ENCODE measurements at places on chromosomes 12 and 14. TPM values are rescaled to one million over a fixed set of nuclear protein-coding genes. Genes with fewer than 3 reads are reported as not detected.

Gene PPM1H
- not detected for total RNA-seq

Gene GDF3
- not detected for total RNA-seq

Gene HOXC5
- not detected for total RNA-seq

Gene LRIG3
- not detected for total RNA-seq

Gene EPYC
- not detected for total RNA-seq

Gene RAD9B
- 3.8 TPM for total RNA-seq

Gene FAR2
- total RNA-seq = 0.70 TPM

Gene SIX6
- not detected for total RNA-seq

Gene BICD1
- 17.6 TPM for total RNA-seq

Gene TRPV4
- total RNA-seq = not detected

Gene SLC5A8
- not detected for total RNA-seq

GRCh38 chr12:70028918-70029317 lies 203.9 kb downstream of the MYRFL start:
- no peaks in the 10 kb centered on the region for H3K36me3 ChIP-seq
- no peaks in the 10 kb centered on the region for H3K4me1 ChIP-seq
- H3K4me3 ChIP-seq = no peak overlapping the region
- H3K27me3 ChIP-seq = peaks cover 10% of the 10 kb centered on the region
- DNase-seq = no peak
- no peak overlapping the region for H3K27ac ChIP-seq

DNA sequence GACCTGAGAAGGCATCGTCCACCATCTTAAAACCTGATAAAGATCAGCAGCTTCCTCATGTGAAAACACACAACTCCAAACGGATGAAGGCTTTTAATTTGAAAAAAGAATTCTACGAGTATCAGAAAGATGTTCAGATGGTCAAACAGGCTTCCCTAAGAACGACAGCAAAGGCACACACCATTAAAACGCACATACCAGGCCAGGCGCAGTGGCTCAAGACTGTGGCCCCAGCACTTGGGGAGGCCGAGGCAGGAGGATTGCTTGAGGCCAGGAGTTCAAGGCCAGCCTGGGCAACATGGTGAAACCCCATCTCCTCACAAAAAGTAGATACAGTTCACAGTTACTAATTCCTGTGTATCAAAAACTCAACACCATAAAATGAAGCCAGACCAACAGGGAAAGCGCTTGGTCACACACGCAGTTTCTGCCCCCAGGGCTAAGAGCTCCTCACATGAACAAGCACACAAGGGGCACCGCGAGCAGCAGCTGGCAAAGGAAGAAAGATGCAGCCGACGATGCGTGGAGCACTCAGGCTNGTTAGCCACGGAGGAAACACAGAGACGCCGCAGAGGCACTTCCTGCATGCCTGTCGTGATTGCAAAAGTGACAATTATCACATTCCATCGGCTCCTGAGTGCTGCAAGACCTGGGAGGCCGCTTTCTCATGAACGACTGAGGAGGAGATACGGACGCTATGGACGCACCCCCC lies 78.0 kb downstream of the NOC4L start:
- peaks cover 13% of the 10 kb centered on the region for H3K27me3 ChIP-seq
- H3K36me3 ChIP-seq = no peaks in the 10 kb centered on the region
- peak; percentile 53 for DNase-seq
- peak overlapping the region; percentile 28 for H3K4me3 ChIP-seq
- peaks cover 17% of the 10 kb centered on the region for H3K4me1 ChIP-seq

- no peak overlapping the region for H3K4me3 ChIP-seq
- no peaks in the 10 kb centered on the region for H3K27me3 ChIP-seq
- no peak overlapping the region for H3K27ac ChIP-seq
- no peak for DNase-seq
These were observed 65.0 kb downstream of the RFLNA start for GRCh38 chr12:124359671-124360581.

DNA sequence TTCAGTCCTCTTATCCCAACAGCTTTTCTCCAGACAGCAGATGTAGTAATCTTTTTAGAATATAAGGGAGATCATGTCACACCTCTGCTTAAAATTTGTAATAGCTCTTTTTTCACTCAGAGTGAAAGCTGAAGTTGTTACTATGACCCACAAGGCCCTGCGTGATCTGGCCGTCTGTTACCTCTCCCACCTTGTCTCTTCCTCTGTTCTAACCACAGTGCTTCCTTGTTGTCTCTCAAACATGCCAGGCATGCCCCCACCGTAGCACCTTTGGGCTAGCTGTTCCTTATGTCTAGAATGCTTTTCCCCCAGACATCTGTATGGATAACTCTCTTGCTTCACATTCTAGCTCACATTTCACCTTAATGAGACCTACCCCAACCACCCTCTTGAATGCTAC lies 6.5 kb downstream of the NECAP1 start:
- peak overlapping the region; percentile 94 for H3K27ac ChIP-seq
- H3K4me1 ChIP-seq = peaks cover 38% of the 10 kb centered on the region
- H3K36me3 ChIP-seq = peaks cover 5% of the 10 kb centered on the region
- H3K27me3 ChIP-seq = no peaks in the 10 kb centered on the region
- H3K4me3 ChIP-seq = peak overlapping the region; percentile 64

GRCh38 chr12:90037740-90038139 lies 329.1 kb upstream of the ATP2B1 start:
- no peak overlapping the region for H3K27ac ChIP-seq
- DNase-seq = no peak
- H3K36me3 ChIP-seq = no peaks in the 10 kb centered on the region
- H3K27me3 ChIP-seq = no peaks in the 10 kb centered on the region

GRCh38 chr14:95156161-95157047 lies 925 bp downstream of the DICER1 start:
- H3K4me3 ChIP-seq = peak overlapping the region; percentile 89
- DNase-seq = no peak
- H3K27ac ChIP-seq = peak overlapping the region; percentile 91
- H3K4me1 ChIP-seq = peaks cover 30% of the 10 kb centered on the region
- H3K36me3 ChIP-seq = no peaks in the 10 kb centered on the region

GRCh38 chr12:110658878-110659277 lies 30.0 kb downstream of the HVCN1 start:
- peaks cover 25% of the 10 kb centered on the region for H3K4me1 ChIP-seq
- no peaks in the 10 kb centered on the region for H3K27me3 ChIP-seq
- peaks cover 2% of the 10 kb centered on the region for H3K36me3 ChIP-seq
- H3K4me3 ChIP-seq = no peak overlapping the region
- no peak for DNase-seq

DNA sequence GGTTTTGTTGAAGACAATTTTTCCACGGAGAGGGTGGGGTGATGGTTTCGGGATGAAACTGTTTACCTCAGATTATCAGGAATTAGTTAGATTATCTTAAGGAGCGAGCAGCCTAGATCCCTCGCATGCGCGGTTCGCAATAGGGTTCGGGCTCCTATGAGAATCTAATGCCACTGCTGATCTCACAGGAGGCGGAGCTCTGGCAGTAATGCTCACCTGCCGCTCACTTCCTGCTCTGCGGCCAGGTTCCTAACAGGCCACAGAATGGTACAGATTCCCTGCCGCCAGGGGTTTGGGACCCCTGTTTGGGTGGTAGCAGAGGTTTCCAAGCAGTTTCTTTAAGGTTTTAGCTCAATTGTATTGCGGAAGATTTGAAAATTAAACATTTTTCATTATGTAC lies 439.8 kb upstream of the OR4E1 start:
- no peaks in the 10 kb centered on the region for H3K27me3 ChIP-seq
- H3K36me3 ChIP-seq = no peaks in the 10 kb centered on the region
- no peak for DNase-seq
- H3K4me1 ChIP-seq = peaks cover 14% of the 10 kb centered on the region
- peak overlapping the region; percentile 88 for H3K27ac ChIP-seq
- peak overlapping the region; percentile 57 for H3K4me3 ChIP-seq

- no peak for DNase-seq
- H3K36me3 ChIP-seq = peaks cover 89% of the 10 kb centered on the region
- no peaks in the 10 kb centered on the region for H3K4me1 ChIP-seq
- no peak overlapping the region for H3K27ac ChIP-seq
These were observed 34.5 kb upstream of the RAB35 start for GRCh38 chr12:120150919-120151525.

DNA sequence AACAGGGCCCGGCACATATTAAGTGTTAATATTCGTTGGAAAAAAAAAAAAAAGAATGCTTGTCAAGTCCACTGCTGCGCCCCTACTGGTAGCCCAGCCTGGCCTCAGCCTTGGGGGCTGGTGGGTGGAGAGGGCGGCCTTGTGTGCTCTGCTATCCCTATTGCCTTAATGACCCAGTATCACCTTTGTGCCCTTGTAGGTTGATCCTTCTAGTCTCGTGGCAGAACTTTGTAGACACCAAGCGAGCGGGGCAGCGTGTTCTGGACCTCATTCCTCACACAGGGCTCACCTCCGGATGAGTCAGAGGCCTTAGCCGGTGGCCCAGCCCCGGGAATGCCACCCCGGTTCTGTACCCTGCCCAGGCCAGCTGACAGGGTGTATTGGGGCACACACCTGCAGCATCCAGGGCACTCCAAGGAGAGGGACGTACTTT lies 1.8 kb upstream of the RCOR1 start:
- H3K4me3 ChIP-seq = peak overlapping the region; percentile 83
- peaks cover 27% of the 10 kb centered on the region for H3K4me1 ChIP-seq
- no peaks in the 10 kb centered on the region for H3K27me3 ChIP-seq
- H3K27ac ChIP-seq = peak overlapping the region; percentile 95
- no peak for DNase-seq

- no peak for DNase-seq
- H3K27ac ChIP-seq = no peak overlapping the region
These were observed 151.6 kb downstream of the HELB start for GRCh38 chr12:66453844-66454243.

DNA sequence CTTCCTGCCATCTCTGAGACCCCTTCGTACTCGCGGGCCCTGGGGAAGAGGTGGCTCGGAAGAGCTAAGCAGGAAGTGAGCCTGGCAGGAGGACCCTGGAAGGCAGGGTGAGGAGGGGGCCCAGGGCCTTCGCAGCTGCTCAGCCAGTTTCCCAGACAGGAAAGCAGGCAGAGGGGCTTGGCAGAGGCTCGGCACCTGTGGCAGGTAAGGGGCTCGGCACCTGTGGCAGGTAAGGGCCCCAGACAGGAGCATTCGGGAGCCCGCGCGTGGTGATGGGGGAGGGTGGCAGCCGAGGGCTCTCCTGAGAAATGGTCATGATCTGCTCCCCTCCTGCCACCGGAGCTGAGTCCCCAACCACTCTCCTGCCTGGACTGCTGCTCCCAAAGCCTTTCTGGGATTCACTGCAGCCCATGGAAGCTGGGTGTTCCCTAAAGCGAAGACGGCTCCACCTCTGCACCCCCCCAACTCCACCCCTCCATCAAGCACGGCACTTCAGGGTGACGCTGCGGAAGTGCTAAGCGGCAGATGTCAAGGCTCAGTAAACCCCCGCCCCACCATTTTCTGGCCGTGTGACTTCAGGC lies 63.2 kb downstream of the PRIMA1 start:
- no peak for DNase-seq
- H3K27ac ChIP-seq = no peak overlapping the region
- H3K36me3 ChIP-seq = no peaks in the 10 kb centered on the region

DNA sequence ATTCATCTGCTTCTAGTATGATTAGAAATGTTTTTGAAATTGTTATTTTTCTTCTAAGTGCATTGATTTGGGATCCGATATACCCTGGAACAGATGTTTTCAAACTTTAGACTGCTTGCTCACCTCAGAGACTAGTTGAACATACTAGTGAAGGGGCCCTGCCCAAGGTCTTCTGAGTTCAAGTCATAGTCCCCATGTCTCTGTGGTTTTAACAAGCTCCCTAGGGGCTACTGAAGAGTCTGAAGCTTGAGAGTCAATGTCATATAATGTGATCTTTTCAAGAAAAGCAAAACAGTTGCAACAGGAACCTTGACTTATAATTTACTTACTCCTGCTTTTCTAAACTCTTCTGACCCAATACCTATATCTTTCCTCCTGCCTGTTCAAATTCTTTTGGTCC lies 7.5 kb upstream of the UBE2N start:
- peak overlapping the region; percentile 80 for H3K27ac ChIP-seq
- H3K4me1 ChIP-seq = peaks cover 23% of the 10 kb centered on the region
- H3K27me3 ChIP-seq = no peaks in the 10 kb centered on the region
- DNase-seq = no peak
- peak overlapping the region; percentile 47 for H3K4me3 ChIP-seq

DNA sequence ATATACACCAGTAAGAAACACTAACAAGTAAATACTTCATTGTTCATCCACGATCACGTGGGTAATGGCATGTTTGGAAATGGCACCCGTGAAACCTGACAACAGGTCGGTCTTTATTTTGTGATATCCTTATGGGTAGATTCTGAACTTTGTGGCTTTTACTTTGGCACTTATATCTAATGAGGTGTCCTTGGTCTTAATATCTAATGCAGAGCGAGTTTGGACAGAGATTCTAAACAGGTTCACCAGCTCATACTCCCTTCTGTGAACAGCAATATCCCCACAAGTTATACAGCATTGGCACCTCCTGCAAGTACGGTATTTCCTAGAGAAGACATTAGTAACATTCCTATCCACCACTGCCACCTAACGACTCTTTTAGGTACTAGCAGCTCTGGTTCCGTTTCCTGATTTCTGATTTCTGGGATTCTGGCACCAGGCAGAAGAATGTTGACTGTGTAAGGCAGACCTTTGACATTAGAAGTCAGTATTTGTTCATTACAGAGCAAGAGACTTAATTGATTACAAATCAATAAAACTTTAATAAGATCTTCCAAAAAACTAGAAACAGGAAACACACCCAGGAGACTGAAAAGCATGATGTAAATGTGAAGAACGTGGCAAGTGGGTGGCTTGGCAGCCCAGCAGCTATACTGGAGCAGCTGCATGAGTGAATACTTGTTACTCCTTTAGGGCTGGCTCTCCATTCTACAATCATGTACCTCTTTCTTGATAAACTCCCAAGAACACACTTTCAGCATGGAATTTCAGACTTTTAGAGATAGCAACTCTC lies 2.5 kb downstream of the ANG start:
- no peaks in the 10 kb centered on the region for H3K36me3 ChIP-seq
- H3K4me1 ChIP-seq = peaks cover 5% of the 10 kb centered on the region
- H3K27ac ChIP-seq = no peak overlapping the region
- H3K4me3 ChIP-seq = no peak overlapping the region

DNA sequence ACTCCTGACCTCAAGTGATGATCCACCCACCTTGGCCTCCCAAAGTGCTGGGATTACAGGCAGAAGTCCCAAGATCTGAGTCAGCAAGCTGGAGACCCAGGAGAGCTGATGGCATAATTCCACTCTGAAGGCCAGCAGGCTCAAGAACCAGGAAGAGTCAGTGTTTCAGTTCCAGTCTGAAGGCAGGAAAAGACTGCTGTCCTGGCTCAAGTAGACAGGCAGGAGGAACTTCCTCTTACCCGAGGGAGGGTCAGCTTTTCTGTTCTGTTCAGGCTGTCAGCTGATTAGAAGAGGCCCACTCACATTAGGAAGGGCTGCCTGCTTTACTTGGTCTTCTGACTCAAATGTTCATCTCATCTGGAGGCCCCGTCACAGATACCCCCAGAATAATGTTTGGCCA lies 206.0 kb upstream of the MYL2 start:
- peaks cover 3% of the 10 kb centered on the region for H3K27me3 ChIP-seq
- peaks cover 4% of the 10 kb centered on the region for H3K4me1 ChIP-seq
- H3K36me3 ChIP-seq = no peaks in the 10 kb centered on the region
- DNase-seq = no peak
